NCI-H187 (cell line): ENCODE measurements at places on chromosomes 3 and 15.

DNA sequence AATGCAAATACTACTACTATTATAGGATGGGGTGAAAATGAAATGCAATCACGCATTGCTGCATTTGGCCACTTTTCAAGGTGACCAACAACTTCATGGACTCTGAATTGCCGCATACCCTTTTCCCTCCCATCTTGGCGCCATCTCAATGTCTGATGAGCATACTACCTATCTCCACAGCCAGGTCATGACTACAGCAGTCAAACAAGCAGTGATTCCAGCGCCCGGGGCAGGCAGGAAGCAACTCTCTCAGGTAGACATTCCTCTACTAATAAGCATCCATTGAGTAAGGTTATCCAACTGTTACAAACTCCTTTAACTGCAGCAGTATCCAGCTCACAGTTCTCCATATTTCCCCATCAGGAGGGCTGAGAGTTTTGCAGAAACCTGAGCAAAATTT is 155.4 kb downstream of the ADAMTS17 start:
- no peak for DNase-seq

GRCh38 chr15:63683343-63683951 is 86.3 kb downstream of the FBXL22 start:
- no peak for DNase-seq

- no peak for DNase-seq
Observed at GRCh38 chr15:80371924-80372323, 32.3 kb upstream of the ARNT2 start.

DNA sequence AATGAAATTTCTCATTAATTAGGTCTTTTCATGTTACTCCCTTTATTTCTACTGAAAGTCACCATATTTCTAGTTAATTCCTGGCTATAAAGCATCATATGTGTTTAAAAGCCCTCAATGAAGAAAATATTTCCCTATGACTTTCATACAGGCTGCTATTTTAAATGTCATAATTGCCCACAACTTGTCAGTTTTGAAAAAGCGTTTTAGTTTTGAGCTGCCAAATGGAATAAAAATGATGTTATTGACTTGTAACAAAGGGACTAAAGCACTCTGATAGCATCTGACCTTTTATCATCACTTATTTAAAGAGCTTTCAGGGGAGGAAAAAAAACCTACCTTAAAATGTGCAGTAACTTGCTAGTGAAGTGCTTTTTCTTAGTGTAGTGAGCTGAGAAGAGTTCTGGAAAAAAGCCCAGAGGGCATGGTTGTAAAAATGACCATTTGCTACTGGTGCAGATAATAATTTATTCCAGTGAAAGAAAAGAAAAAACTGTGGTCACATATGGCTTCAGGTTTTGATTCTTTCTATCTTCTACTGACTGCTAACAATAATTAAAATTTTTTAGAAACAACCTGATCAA is 877.2 kb downstream of the CADM2 start:
- DNase-seq: no peak

- no peak for DNase-seq
Observed at GRCh38 chr3:191500892-191501291, 39.9 kb downstream of the PYDC2 start.
